Activated CD4-positive, alpha-beta T cell treated with anti-CD3 and anti-CD28 coated beads for 36 hours (primary cell): ENCODE measurements at places on chromosomes 11 and 22. TPM values are rescaled to one million over a fixed set of nuclear protein-coding genes. Genes with fewer than 3 reads are reported as not detected.

OR2AT4 gene
- not detected for total RNA-seq

ZC3H7B gene
- 43.4 TPM for total RNA-seq

POTEH gene
- not detected for total RNA-seq

MRGPRX4 gene
- not detected for total RNA-seq

PATL1 gene
- total RNA-seq: 59.8 TPM

DNAJB7 gene
- total RNA-seq: not detected

IL17REL gene
- total RNA-seq: 0.16 TPM

KCNJ1 gene
- total RNA-seq: not detected

MYH9 gene
- total RNA-seq: 720 TPM

RAB6A gene
- total RNA-seq: 57.9 TPM

PKP3 gene
- total RNA-seq: 0.07 TPM

ADORA2A gene
- total RNA-seq: 30.6 TPM

PDGFB gene
- 2.5 TPM for total RNA-seq

NXPE4 gene
- total RNA-seq: not detected

STK33 gene
- total RNA-seq: 0.55 TPM

SLC22A6 gene
- not detected for total RNA-seq

APOA5 gene
- not detected for total RNA-seq

MIAT gene
- total RNA-seq: 19.7 TPM

WNT11 gene
- total RNA-seq: not detected

YPEL4 gene
- 0.43 TPM for total RNA-seq

C22orf31 gene
- not detected for total RNA-seq

USP47 gene
- total RNA-seq: 43.3 TPM

ARFIP2 gene
- 40.3 TPM for total RNA-seq

SLCO2B1 gene
- not detected for total RNA-seq

CCDC87 gene
- total RNA-seq: 0.09 TPM

KCNQ1OT1 gene
- total RNA-seq: 0.16 TPM

ZBTB16 gene
- 4.6 TPM for total RNA-seq

ELMOD1 gene
- total RNA-seq: not detected

C11orf21 gene
- total RNA-seq: 6.7 TPM

OR52E1 gene
- not detected for total RNA-seq

NAV2 gene
- 0.54 TPM for total RNA-seq

C11orf86 gene
- total RNA-seq: not detected

CABP7 gene
- total RNA-seq: not detected

CHEK1 gene
- 160 TPM for total RNA-seq

PTH gene
- total RNA-seq: not detected

SMIM38 gene
- total RNA-seq: 0.47 TPM

RIBC2 gene
- 6.3 TPM for total RNA-seq

CHST1 gene
- total RNA-seq: 0.12 TPM

TEX54 gene
- not detected for total RNA-seq

LSP1 gene
- total RNA-seq: 227 TPM

CCND1 gene
- 0.50 TPM for total RNA-seq

OR51I1 gene
- total RNA-seq: not detected

MMP27 gene
- total RNA-seq: not detected

IGSF9B gene
- total RNA-seq: 84.2 TPM

GNAZ gene
- 1.5 TPM for total RNA-seq

WT1 gene
- not detected for total RNA-seq
